ENCODE measurements at places on chromosomes 12 and 14.
A peak's percentile ranks its signal among the peaks of the same experiment; 100 is the strongest.

- peak; percentile 71 for DNase-seq
These were observed 297.2 kb downstream of the FBXL14 start for GRCh38 chr12:1297206-1297605.

- DNase-seq: peak; percentile 32
These were observed 58.3 kb downstream of the SIX1 start for GRCh38 chr14:60590991-60591414.

GRCh38 chr12:11981121-11981733, 89.5 kb upstream of the BCL2L14 start:
- DNase-seq: no peak

- DNase-seq: no peak
These were observed 463.5 kb downstream of the TMEM132D start for GRCh38 chr12:129440278-129440677.

DNA sequence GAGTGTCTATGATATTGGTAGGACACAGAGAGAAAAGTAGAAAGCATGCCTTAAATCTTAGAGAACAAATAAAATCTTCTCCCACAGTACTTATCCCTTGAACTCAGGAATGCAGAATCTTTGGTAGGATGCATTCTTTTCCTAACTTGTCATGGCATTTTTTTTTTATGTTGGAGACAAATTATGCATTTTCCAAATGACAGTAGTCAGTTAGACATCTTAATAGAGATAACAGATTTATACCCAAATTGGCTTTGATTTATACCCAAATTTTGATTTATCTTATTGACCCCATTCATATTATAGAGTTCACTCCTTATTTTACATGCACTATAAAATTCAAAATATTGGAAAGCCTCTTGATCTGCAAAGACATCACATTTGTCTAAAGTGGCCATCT, 132.9 kb downstream of the CNTN1 start:
- no peak for DNase-seq

DNA sequence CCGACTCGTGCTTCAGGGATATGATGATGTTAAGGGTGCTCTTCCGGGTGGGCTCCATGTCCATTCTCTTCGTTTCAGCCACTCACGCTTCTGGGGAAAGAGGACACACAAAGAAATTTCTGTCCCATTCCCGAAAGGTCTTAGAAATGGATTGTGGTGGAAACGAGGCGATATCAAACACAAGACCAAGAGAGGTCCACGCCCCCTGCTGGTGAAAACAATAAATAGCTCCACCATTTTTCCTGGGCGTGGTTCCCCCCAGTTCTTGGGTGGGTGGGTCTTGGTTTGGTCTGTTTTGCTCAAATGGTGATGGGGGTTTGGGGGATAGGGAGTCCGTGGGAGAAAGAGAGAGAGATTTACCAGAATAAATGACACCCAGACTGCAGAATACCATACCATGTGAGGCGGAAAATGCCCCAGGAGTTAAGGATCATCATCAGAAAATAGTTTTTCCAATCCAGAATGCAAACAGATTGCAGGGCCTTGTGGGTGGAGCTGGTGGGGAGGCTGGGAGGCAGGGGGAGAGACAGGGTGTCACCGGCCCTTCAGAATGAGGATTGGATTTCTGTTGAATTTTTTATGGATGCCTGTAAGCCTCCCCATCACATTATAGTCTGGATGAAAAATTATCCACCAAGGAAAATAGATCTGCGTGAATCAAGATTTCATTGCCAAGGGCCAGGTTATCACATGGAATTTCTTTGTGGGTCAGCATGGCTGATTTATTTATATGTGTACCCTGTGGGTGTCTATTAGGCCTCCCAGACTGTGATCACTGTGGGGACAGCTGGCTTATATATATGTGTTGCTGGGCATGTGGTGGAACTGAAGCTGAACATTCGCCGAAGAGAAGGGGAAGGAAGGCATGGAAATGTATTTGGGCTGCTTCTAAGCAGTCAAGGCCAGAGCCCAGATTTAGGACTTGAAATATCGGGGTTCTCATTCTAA, 55.8 kb downstream of the SRRM4 start:
- DNase-seq: peak; percentile 1

GRCh38 chr12:68865399-68866164, 57.6 kb downstream of the MDM2 start:
- no peak for DNase-seq

DNA sequence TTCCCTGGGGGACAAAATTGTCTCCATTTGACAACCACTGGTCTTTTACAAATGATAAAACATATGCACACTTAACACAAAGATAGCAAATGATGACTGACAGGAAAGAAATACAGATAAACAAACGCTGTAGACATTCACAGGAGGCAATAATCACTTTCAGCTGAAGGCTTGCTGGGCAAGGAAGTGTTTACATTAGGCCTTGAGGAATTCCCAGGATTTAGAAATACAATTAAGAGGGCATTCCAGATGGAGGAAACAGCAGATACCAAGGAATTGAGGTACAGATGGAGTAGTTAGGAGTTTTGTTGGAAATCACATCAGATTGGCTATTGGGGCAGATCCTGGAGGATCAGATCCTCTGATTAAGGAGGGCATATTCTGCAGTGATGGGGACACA, 93.9 kb downstream of the DYRK2 start:
- no peak for DNase-seq

- peak; percentile 94 for DNase-seq
These were observed at the start of the genes RNFT2 and SPRING1 for GRCh38 chr12:116737774-116738657. Gene RNFT2 (plus strand): TSS chr12:116738315. CDS start chr12:116740498, 2,183 bp downstream. Gene SPRING1 (minus strand): TSS chr12:116738069. CDS start chr12:116737900, 169 bp downstream.

GRCh38 chr12:67052981-67053380, 216.2 kb upstream of the CAND1 start:
- no peak for DNase-seq

- DNase-seq: no peak
These were observed 61.7 kb upstream of the BCL2L14 start for GRCh38 chr12:12008931-12009611.

DNA sequence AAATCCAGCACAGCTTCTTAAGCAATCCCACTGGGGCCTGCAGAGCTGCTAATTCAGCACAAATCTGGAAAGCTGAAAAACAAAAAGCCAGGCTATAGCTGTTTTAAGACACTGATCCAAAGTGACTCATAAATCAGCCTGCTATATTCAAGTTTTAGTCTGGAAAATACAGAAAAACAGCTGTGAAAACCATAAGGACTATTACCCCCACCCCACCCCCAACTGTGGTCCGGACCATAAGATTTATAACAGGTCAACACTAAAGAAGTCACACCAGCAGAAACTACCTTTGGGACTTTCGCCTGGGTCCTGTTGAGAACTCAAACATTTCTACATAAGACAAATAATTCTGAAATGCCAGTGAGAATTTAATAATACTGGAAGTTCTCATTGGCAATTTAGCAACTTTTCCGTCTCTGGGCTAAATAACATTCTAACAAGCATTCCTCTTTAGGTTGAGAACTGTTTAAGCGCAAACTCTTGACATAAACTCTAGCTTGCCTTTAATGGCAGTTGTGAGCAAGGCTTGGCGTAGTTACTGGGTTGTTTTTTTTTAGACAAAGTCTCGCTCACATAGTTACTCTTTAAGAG, 3.3 kb downstream of the LRIG3 start:
- DNase-seq: peak; percentile 36

GRCh38 chr14:89881839-89882238, 72.7 kb downstream of the EFCAB11 start:
- DNase-seq: no peak

DNA sequence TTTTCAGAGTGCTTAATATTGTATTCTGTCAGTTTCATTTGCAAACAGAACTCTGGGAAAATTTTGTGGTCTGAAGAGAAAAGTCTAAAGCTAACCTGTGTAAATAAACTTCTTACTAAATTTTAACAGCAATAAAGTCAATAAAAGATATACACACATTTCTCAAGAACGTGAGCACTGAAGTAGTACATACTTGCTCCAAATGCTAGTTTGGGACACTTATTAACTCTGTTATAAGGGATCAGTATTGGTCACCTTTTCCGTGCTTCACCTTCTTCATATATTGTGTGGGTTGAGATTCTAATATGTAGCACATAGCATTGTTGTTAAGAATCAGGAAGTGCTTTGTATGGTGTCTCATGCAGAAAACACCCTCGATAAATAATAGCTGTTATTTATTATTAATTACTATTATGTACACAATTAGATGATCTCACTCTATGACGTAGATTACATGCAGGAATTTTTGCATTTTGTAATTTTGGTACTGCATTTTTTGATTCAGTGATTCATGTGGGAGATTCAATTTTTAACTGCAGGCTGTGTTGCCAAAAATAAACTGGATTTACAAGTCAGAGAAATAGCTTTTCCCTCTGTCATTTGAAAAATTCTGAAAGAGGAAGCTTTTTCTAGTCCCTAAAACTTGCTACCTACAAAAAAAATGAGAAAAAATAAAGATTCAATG, 300.9 kb downstream of the ACSS3 start:
- no peak for DNase-seq

DNA sequence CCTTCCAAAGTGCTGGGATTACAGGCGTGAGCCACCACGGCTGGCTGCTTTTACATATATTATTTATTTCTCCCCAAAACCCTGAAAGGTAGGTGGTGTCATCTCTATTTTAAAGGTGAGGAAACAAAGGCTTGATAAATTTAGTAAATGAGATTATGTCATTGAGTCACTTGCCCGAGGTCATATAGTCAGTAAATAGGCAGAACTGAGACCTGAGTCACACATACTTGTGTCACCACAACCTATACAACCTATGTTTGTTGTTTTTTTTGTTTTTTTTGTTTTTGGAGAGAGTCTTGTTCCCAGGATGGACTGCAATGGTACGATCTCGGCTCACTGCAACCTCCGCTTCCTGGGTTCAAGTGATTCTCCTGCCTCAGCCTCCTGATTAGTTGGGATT, 12.8 kb downstream of the TSFM start:
- DNase-seq: no peak

DNA sequence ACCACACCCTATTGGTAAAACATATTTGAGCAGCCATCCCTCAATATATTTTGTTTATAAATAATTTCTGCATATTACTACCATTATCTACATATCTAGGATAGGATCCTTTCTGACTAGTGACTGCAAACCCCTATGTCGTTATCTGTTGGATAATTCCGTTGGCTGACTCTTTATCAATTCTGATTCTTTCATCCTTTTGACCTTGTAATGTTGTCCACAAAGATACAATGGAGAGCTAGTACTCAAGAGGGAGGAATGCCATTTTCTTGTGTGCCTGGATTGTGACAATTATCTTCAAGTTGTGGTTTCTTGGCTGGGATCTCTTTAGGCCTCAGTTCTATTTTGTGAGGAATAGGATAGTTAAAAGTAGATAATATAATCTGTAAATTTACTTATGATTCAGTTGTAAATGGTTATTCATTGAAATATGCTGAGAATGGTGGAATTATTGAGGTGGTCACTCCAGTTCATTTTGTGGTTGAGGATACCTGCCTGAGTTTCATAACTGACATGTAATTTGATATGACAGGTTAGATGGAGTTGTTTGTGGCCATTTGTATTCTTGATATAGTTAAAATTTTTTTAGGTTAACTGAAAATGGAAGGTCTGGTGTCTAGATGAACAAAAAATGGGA, 10.1 kb downstream of the CHST11 start:
- DNase-seq: no peak

- no peak for DNase-seq
These were observed 6.2 kb upstream of the FAM222A start for GRCh38 chr12:109707470-109707821.

DNA sequence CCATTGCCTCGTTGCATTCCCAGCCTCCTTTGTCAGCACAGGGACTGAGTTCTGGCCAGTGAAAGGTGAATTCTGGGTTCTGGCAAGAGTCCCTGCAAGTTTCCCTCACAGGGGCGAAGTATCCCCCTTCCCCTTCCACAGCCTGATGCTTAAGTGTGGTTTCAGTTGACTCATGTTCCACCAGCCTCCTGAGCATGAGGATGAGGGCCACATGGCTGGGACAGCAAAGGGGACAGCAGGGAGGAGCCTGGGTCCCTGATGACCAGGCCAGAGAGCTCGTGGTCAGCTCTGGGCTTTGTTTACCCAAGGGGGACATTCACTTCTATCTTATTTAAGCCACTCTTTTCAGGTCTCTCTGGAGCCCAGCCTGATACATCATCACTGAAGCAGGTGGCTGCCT, 36.5 kb downstream of the CACNA2D4 start:
- DNase-seq: no peak

- DNase-seq: peak; percentile 70
These were observed 106.2 kb downstream of the DAAM1 start for GRCh38 chr14:59294662-59294992.

DNA sequence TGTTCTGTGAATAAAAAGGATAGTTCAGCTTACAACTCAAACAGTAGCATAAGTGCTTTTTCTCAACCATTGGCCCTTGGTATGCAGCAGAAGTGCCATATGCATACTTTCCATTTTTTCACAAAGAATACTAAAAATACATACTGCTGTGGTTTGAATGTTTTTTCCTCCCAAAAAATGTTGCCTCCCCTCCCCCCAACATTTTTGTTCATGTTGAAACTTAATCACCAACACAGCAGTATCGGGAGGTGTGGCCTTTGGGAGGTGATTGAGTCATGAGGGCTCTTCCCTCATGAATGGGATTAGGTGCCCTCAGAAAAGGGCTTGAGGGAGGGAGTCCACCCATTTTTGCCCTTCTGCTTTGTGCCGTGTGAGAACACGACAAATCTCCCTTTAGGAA, 198.6 kb downstream of the ESR2 start:
- peak; percentile 48 for DNase-seq

GRCh38 chr12:2387103-2387834, 334.5 kb downstream of the CACNA1C start:
- DNase-seq: no peak

- DNase-seq: no peak
These were observed 354.3 kb downstream of the TMTC2 start for GRCh38 chr12:83040991-83041390.

GRCh38 chr14:79960288-79960687, 251.0 kb downstream of the DIO2 start:
- DNase-seq: no peak

- no peak for DNase-seq
These were observed 439.6 kb upstream of the CCDC196 start for GRCh38 chr14:66046591-66046990.

DNA sequence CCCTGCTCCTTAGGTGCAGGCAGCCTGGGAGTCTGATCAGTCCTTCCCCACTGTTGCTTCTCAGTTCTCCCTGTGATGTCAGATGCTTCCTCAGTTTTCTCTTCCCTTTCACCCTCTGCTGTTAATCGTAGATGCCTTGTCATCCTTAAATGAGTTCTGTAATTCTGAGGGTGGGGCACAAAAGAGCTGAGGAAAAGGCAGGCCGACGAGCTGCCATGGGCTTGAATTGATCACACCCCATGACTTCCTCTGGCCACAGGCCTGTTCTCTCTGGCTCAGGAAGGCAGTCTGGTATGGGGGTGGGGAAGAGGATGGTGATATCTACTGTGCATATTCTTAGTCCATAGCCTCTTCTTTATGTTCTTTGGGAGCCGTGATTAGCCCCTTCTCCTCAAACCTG, 5.2 kb upstream of the AP1G2 start:
- no peak for DNase-seq

GRCh38 chr14:82060219-82060618, 526.6 kb upstream of the SEL1L start:
- DNase-seq: no peak

DNA sequence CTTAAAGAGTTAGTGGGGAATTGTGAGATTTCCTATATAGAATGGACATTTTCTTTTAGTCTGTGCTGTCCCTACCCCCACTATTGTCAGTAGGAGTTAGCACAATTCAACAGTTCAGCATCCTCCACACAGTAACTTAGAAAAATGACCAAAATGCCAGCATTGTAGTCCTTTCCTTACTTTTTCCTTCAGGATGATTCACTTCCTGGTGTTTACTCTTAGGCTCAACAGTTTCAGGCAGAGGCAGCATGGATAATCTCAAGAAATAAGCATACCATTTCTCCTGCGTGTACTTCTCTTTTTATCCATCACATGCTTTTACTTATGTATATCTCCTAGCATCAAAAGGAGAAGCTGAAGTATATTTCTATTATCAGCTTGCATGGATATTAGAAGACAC, 683.4 kb downstream of the SLC16A7 start:
- DNase-seq: no peak
